ENCODE measurements at places on chromosomes 2 and 18.

DNA sequence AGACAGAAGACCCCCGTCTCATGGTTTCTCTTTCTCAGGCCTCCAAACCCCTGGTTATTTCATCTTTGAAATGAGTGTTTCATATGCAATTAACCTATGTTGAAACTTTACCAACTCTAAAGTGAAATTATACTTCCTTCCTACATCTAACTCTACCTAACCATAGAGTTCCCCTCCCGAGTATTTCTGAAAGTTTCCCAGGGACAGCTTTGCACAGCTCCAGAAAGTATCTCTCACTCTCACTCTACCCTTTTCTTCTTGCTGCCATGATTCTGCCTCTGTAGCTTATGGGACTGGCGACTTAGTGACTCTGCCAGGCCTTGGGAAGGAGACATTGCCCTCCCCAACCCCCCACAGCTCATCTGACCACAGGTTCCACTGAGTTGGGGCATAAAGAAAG, 107.9 kb downstream of the B3GNT2 start:
- no peak for DNase-seq

DNA sequence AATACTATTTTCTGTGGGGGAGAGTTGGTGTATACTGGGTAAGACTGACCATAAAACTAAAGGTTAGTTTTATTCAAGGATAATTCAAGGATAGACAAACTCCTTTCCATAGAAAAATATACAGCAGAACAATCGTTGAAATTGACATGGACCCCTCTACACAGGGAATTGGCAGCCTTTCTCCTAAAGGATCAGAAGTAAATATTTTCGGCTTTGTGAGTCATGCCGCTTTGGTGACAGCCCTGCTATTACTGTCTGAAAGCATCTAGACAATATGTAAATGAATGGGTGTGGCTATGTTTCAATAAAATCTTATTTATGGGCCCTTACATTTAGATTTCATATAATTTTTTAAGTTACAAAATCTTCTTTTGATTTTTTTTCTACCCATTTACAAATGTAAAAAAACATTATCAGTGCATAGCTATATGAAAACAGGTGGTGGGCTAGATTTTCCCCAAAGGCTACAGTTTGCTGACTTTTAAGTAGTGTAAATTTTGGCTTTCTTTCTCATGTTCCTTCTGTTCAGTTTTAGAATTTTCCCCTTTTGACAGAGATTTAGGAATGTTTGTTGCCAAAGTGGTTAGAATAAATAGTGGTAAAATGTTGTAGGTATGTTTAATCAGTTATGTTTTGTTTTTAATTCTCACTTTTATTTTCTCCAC, 270.6 kb downstream of the DCC start:
- no peak for DNase-seq

DNA sequence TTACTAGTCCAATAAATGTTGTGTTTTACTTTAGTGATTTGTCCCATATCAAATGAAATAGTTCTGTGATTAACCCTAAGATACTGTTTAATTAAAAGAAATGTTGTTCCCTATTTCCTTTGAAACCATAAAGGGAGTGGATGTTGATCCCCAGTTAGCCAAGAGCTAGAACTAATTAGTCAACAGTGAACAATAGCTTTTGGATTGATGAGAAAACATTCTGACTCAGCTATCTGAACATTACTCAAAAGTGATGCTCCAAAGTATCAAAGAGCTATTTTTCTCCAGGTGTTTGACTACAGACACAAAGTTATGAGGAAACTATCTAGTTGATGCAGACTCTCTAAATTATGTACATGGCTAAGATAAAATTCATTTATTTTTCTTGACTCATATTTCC, 7.3 kb upstream of the FEZ2 start:
- DNase-seq: no peak

- DNase-seq: no peak
Measured at GRCh38 chr2:43218155-43218701, 8.2 kb downstream of the ZFP36L2 start.

GRCh38 chr18:12531749-12532148, 124.0 kb downstream of the PRELID3A start:
- DNase-seq: no peak

GRCh38 chr18:46680784-46681695, 24.0 kb upstream of the LOXHD1 start:
- no peak for DNase-seq

- DNase-seq: no peak
Measured at GRCh38 chr2:214180071-214180470, 230.8 kb upstream of the VWC2L start.

DNA sequence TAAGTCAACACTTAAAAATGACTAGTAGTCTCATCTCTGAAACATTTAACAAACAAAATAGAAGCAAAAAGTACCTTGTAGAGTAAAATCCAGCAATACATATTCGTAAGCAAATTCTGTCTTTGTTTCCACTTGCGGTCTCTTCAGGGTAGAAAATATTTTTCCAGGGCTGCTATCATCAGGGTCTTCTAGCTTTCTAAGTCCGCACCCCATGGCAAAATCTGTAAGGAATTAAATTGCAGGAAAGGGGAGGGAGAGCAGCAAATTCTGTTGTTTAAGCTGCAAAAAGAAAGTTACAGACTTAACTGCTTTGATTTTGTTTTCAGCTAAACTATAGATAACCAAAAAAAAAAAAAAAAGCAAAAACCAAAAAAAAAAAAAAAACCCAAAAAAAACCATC, at the start of gene RFTN2:
TSS of gene RFTN2 (minus strand) at position 342 of the 400 bp plus-strand sequence. CDS start at position 213, 129 bp downstream.
- DNase-seq: no peak

GRCh38 chr2:233700028-233700635, 7.4 kb downstream of the UGT1A6 start:
- DNase-seq: peak; percentile 6

- no peak for DNase-seq
Measured at GRCh38 chr2:43592443-43592842, 3.4 kb downstream of the THADA start.

GRCh38 chr2:12155303-12156051, 409.0 kb downstream of the LPIN1 start:
- no peak for DNase-seq

- DNase-seq: no peak
Measured at GRCh38 chr2:175599966-175600831, 401.9 kb downstream of the LNPK start.

GRCh38 chr2:218354045-218354444, 2.6 kb upstream of the CATIP start:
- DNase-seq: no peak
